ENCODE measurements at places on chromosomes 5 and 9.

DNA sequence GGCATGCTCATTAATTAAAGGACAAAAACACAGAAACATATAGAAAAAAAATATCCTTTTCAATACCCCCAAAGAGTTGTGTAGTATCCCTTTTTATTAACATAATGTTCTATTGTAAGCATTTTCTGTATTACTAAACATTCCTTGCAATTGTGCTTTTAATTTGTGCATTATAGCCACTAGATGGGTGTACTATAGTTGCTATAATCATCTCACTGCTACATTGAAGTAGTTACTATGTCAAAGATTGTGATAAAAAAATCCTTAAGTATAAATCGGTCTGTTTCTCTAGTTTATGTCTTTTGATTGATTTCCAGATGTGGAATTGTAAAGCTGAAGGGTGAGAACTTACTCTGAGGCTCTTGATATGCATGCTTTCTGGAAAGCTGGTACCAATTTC, 21.4 kb downstream of the FREM1 start:
- DNase-seq = no peak

DNA sequence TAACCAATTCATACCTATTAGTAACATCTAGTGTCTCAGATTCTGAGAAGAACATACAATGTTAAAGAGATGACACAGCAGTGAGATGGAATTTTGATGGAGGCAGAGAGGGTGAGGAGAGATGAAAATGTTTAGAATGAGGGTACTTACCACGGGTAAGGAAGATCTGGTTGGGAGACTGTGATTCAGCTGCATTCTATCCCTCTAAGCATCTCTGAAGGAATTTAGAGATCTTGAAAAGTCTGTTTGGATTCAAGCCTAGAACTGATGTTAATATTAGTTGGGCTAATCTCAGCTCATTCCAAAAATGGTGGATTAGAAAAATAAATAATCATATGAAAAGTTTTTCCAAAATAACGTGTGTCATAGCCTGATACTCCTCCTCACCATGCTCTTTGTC, 191.5 kb upstream of the CLINT1 start:
- DNase-seq = no peak

GRCh38 chr9:120745278-120745677, 31.0 kb upstream of the MEGF9 start:
- no peak for DNase-seq

DNA sequence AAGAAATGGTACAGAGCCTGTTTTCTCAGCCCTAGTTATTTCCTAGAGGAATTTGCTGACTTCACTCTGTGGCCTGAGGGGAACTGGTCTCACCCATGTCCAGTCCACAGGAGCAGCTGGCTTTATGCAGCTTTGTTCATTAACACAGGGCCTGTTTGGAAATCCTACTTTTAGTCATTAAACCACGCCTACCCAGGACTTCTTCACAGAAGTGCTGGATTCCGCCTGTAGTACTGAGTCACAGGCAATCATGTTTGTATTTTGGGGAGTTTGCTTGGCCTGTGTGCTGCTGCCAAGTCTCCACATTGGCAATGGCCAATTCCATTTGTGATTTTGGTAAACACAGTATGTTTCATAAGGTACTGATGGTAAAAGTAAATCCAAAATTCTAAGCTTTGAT, 52.8 kb downstream of the CTNND2 start:
- DNase-seq = no peak

GRCh38 chr9:81890104-81890503, 38.1 kb upstream of the SPATA31D4 start:
- no peak for DNase-seq

- DNase-seq = no peak
These were observed 65.0 kb downstream of the UGCG start for GRCh38 chr9:111961575-111961974.

DNA sequence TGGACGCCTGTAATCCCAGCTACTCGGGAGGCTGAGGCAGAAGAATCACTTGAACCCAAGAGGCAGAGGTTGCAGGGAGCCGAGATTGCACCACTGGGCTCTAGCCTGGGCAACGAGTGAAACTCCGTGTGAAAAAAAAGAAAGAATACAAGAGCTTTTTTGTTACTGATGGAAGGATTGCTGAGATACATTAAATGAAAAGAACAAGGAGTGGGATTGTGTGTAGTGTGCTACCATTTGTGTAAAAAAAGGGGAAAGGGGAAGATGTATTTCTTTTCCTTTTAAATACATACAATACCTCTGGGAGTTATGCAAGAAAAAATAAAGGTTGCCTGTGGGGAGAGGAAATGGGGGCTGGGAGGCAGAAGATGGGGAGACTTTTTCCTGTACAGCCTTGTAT, 14.7 kb upstream of the GARNL3 start:
- DNase-seq = no peak

- DNase-seq = no peak
These were observed 13.2 kb upstream of the CLPTM1L start for GRCh38 chr5:1357946-1358725.

DNA sequence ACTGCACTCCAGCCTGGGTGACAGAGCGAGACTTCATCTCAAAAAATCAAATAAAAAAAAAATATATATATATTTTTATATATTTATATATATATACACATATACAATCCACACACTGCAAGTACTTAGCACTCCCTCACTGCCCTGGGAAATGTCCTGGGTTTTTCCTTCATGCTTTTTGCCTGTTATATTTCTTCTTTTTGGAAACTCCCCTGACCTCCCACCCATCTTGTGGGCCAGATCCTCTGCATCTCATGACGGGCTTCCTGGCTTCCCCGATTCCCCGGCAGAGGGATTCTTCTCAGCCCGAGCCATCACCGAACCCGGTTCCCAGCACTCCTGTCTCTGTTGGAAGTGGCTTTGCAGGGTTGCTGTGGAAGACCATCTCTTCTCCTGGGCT, 39.5 kb upstream of the NCS1 start:
- DNase-seq = no peak

DNA sequence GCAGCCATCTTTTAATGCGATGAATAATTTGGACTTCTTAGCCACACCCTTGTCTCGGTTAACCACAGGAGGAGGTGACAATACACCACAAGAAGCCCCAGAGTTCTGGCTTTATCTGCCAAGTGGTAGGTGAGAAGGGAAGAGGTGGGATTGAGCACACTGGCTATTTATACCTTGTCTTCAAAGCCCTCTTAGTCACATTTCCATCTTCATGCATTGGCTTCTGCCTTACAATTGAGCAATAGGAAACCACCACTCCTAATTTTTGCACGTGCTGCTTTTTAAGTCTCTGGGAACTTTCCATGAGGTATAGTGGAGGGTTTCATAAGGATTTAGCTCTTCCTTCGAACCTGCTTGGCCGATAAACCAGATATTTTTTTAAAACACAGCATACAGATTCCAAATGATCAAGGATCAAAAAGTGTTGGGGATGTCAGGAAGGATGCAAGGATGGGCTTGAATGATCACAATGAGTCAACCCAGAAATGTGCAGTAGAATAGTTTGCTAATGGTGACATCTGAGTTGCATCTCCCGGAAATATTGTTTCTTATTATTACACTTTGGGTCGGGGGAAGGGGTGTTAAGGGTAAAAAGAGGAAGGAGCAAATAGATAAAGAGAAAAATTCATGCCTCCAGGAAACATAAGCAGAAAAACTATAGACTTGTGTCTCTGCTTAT, 25.5 kb downstream of the PLAC8L1 start:
- peak; percentile 5 for DNase-seq

GRCh38 chr9:74985041-74985440, 32.3 kb upstream of the C9orf40 start:
- DNase-seq = no peak

Measured in CD4-positive, alpha-beta T cell treated with Interleukin-4 for 1 hour (primary cell).